ENCODE measurements at places on chromosomes 4 and X.

- no peak for DNase-seq
Measured at GRCh38 chr4:124151031-124151430, 561.5 kb downstream of the ANKRD50 start.

GRCh38 chr4:22315628-22316027 is 200.2 kb downstream of the ADGRA3 start:
- no peak for DNase-seq

DNA sequence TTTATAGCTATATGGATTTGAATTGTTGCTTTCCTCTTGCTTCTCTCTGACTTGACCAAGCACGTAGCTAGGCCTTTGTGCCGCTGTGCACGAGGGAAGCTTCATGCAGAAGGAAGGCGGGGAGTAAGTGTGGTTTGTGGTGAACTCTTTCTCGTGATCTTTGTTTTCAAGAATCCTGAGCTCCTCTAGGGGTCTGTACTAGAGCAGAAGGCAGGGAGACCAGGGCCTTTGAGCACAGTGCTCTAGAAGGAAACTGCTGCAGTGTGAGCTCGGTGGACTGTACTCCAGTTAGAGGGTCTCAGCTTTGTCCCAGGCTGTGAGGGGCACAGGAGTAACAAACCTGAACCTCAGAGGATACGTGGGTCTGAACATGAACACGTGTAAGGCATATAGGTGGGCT is 49.0 kb downstream of the AGA start:
- DNase-seq, result no peak

DNA sequence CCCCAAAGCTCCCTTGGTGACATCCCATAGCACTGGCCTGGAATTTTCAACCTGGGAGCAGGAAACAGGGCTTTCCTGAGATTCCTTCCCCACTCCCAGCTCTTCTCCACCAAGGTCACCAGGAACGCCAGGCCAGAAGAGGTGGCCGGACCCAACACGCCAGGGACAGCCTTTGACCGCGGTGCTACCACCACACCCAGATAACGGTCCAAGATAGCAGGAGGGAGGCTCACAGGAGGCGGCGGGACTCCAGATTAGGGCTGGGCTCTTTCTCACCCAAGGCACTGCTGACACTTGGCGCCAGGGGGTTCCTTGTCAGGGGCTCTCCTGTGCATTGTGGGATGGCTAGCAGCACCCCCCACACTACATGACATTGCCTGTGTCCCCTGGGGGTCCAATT is 22.9 kb downstream of the ZFYVE28 start:
- DNase-seq, result no peak

DNA sequence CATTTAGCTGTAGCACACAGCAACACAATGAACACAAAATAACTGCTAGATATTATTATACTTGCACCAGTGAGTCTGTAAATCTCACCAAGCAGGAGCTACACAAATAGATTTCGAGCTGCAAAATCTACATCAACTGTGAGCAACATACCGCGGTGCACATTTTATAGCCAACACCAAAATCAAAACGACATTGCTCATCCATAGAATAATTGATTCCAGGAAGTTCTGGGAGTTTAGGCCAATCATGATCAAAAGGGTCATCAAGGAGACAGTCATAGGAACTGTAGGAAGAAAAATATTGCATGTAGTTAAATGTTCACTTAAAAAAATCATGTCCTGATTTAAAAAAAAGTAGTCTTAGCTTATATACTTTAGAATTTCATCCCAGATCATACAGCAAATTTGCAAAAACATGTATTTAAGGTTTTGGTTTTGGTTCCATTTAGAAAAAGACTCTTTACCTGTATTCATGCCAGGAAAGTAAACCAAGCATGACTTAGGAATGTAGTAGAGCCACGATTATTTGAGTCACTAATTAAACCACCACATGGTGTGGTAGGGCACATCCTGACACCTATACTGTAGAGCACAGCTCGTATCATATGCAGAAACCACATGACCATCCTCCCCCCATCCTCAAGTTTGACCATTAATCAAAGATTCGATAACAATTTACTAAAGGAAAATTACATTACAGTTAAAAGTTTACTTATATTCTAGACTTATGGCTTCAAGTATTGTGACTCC is 250.4 kb downstream of the ADAMTS3 start:
- no peak for DNase-seq

DNA sequence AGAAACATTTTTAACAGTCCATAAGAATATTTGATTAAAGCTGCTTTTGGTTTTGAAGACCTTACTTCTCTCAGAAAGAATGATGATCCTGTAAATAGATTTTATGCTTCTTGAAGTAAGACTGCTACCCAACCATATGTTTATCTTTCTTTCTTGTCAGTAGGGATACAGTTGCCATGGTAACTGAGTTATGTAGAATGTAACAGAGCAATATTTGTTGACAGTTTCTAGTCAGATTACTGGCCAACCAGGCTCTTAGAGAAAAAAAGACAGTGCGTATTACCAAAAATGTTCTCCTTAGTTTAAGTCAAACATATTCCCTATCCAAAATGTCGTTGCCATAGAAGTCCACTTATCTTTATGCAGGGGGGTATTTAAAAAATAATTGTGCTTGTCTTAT is 456.8 kb downstream of the PRR32 start:
- DNase-seq, result no peak

GRCh38 chr4:171025343-171025742 is 787.9 kb upstream of the GALNTL6 start:
- no peak for DNase-seq

DNA sequence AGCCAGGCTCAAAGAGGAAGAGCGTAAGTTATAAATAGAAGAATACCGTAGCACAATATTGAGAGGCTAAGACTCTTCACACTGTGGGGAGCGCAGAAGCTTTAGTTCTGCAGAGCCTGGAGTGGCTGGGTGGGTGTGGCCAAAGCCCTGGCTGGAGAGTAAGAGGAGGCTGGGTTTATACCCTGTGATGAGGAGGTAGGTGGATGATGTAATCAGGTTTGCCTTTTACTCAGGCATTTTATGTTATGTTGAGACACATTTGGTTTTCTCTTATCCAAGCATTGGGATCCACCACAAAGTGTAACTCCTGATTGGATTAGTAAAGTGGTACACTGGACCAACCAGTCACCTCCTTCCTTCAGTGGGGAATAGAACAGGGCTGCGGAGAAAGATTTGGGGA is 13.9 kb downstream of the CDS1 start:
- no peak for DNase-seq

All from aorta (tissue), 5 donors.